ENCODE measurements at places on chromosomes 3 and 15.
A peak's percentile ranks its signal among the peaks of the same experiment; 100 is the strongest.

- no peak for DNase-seq
Measured at GRCh38 chr3:71258116-71258515, 325.4 kb downstream of the FOXP1 start.

DNA sequence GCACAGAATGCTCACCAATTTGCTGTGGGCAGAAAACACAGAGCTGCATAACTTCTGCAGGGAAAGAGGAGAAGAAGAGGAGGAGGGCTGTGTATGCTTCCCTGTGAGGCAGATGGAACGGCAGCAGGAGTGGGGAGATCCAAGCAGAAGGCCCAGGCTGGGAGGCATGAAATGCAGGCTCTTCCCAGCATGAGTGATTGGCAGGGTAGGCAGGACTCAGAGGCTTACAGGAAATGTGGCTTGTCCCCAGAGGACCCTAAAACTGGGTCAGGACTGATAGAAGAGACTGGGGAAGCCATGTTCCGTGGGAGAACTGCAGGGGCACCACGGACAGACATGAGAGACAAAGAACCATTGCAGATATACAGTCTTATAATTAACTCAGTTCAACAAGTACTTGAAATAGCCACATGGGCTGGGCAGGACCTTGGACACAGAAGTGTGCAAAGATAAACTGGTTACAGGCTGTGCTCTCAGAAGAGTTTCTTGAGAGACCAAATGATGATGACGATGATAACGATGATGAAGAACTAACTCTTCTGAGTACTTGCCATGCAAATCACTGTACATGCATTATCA, 286.9 kb downstream of the EPHB1 start:
- DNase-seq = no peak

DNA sequence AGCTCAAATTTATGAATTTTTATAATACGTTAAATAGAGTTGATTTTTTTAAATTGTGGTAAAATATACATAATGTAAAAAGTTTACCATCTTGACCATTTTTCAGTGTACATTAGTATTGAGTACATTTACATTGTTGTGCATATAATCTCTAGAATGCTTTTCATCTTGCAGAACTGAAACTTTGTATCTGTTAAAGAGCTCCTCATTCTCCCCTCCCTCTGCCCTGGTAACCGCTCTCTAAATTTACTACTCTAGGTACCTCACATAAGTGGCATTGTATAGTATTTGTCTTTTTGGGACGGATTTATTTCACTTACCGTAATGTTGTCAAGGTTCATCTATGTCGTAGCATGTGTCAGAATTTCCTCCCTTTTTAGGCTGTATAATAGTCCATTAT, 13.6 kb downstream of the TBC1D23 start:
- no peak for DNase-seq

DNA sequence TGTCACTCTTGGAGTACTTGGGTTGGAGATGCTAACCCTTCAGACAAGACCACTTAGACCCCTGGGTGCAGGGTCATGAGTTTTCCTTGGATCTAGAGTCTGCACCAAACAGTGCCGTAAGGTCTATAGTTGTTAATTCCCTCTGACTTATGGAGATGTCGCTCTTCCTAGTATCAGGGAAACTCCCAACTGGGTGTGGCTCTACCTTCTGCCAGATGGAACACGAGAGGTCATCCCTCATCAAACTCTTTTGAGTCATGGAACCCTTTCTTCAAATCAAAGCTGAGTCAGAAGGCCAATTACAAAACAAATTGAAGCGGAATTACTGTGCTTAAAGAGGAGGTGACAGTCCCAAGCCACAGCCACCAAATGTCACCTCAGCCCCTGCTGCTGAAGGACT, 514.9 kb upstream of the PROK2 start:
- no peak for DNase-seq

GRCh38 chr3:123883701-123884202, 380 bp downstream of the MYLK start:
- DNase-seq = no peak

DNA sequence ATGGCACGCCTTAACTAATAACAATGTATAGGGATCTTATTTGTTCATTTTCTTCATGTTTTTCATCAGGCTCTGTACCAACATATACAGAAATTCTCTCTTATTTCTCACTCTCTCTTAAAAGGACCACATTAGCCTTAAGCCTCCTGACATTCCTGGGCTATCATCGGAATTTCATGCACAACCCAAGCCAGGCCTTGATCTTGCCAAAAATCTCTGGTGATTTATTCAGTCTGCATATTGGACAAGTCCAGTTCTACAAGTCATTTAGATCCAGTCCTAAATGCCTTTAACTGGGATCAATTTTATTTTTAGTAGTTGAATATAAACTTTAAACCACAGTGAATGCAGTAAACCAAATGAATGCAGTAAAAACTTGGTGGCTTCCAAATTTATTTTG, 385.4 kb downstream of the MECOM start:
- DNase-seq = no peak

DNA sequence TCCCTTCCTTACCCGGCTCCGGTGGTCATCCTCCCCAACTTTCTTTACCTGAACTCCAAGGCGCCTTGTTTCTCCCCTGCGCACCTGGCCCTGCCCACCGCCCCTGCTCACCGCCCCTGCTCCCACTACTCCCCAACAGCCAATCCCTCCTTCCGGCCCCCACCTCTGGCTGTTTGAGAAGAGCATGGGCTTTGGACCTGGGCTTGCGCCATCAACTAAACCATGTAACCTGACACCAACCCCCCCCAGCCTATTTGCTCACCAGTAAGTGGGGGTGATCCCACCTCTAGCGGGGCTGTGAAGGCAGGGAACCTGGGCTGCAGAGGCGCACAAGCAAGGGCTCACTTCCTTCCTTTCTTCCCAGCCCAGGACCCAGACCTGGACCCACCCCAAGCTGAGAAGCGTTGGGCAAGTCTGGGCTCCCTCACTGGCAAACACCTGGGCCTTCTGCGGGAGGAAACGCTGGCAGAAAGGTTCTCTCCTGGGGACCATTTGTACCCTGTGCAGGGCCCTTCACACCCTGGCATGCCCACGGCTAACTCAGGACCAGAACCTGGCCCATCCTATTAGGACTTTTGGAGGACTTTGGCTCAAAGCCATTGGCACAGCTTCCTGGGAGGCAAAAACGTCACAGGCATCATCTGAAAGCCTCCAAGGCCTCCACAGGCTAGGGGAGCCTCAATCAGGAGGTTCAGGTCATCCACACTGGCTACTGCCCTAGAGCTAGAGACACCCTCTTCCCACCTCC, at the start of gene PLXNB1:
TSS of gene PLXNB1 (minus strand) at position 127 of the 748 bp plus-strand sequence. CDS start 5,475 bp downstream, outside the sequence.
- DNase-seq = no peak

DNA sequence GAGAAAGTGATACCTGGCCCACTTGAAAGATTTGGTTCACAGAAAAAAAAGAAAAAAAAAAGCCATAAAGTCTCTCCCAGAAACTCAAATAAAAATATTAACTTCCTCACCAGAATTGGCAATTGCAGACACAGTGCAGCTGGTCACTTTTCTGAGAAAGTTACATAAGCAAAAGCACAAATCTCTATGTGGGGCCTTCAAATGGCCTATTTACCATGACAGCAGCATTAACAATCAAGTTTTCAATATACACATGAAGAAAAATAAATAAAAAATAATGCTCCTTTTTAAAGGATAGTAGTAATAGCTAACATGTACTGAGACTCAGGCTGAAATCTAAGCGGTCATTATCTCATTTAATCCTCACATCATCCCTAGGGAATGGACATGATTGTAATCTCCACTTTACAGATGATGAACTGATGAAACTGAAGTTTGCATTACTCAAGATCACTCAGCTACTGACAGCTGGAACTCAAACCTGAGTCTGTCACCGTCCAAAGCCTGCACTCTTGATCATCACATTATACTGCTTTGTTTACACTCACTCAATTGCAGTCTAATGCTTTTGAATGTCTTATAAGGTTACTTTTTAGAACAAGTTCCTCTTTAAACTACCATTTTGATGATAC, 3.3 kb downstream of the NPTN start:
- no peak for DNase-seq

- peak; percentile 40 for DNase-seq
Measured at GRCh38 chr3:10437272-10437994, 68.0 kb downstream of the ATP2B2 start.

GRCh38 chr3:107208100-107208499, 169.1 kb upstream of the CCDC54 start:
- no peak for DNase-seq

All from T-helper 2 cell (primary cell).